ENCODE measurements at places on chromosomes 16 and 17.
A peak's percentile ranks its signal among the peaks of the same experiment; 100 is the strongest.

DNA sequence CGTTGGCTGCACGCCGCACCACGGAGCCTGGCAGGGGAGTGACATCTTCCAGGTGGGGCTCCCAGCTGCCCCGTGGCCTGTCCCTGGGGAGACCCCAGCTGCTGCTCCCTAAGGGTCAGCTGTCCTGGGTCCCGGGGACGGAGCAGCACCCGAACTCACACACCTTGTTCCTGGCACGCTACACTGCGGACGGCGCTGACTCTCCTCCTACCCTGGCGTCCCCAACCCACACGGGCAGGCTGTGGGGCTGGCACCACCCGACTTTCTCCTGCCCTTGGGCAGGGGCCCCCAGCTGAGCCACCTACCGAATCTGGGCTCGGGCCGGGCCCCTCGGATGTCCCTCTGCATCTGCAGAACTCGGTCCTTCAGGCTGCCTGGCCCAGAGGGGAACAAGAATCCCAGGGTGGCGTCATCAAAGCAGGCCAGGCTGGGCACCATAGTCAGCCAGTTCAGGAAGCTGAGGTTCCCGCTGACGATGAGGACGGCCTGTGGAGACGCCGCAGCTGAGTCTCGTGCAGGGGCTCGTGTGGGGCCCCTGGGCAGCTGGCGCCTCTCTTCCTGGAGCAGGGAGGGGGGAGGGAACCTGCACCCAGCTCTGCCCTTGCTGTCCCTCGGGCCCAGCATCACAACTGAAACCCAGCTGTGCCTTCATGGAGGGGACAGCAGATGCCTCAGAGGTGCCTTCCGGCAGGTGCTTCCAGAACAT is 70.5 kb upstream of the GNG13 start:
- no peak for DNase-seq

GRCh38 chr16:84552135-84552534 is 47.7 kb upstream of the MEAK7 start:
- DNase-seq: no peak

DNA sequence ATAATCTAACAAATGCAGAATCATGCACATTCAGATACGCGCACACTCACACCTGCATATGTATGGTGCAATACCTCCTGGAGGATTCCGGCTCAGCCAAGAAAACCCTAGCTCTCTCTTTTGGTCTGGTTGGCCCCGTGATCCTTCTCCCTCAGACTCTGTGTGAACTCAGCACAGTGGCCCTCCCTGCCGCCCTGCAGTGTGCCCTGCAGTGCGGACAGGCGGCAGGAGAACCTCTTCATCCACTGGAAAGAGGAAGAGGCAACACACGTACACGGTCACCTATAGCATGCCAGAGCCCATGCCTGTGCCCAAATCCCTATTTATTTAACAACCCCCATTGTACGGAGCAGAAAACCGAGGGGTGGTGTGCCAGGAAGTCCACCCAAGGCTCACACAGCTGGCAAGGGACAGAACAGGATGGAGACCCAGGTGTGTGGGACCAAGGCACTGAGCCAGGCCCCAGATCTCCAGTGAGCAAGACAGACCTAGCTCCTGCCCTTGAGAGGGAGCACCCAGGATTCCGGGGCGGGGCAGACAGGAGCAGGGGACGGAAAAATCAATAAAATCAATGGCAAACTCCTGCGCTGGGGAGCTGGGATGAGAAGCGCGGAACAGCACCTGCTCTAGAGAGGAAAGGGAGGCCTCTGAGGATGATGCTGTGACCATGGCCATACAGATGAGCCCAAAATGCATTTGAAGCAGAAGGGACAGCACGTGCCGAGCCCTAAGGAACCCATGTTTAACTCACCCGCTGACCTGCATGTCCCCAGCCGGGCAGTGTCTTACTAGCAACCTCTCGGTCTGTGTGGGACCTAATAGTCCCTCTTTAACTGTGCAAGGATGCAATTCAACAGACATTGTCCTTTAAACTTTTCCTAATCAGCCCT is 54.7 kb upstream of the CIBAR2 start:
- no peak for DNase-seq

DNA sequence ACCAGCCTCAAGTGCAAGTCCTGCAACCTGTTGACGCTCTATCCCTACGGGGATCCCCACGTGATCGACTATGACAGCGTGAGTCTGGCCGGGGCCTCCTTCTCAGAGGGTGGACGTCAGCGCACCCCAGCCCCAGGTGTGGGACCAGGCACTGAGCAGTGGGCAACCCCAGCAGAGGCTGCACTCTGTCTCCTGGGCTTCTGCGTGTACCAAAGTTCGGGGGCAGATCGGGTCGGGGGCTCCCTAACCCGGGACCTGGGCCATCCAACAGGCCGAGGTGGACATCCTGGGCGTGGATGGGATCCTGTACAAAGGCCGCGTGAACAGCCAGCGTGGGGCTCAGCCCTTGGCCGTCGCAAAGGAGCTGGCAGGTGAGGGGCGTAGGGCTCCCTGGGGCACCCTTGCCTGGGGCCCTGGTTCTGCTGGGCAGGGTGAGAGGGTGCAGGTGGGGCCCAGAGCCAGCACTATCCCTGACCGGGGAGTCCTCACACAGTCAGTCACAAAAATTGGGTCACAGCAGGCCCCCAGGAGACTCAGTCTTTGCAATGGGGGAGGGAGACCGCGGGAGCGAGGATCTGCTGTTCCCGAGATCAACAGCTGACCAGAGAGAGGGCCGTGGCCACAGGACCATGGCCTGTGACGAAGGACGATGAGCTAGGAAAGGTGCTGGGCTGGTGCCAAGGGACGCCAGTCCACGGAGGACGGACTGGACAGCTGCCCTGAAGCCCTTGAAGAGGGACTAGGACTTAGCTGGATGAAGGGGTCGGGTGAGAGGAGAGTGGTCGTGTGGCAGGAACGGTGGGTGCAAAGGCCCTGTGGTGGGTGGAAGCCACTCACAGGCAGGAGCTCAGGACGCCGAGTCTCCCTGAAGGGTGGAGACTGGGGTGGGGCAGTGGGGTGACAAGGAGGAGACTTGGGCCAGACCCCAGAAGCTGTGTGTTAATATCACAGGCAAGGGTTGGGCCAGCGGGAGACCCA is 20.0 kb downstream of the UBALD1 start:
- no peak for DNase-seq

- DNase-seq: no peak
These were observed 475.0 kb downstream of the HS3ST3B1 start for GRCh38 chr17:14775731-14776492.

- DNase-seq: peak; percentile 52
These were observed 108.0 kb downstream of the SKAP1 start for GRCh38 chr17:48322060-48322459.

- DNase-seq: no peak
These were observed at the start of gene IL21R for GRCh38 chr16:27401768-27402568. TSS of gene IL21R (plus strand) at chr16:27402174. CDS start at chr16:27430072, 27,898 bp downstream.

GRCh38 chr17:7651665-7652387 is 1.1 kb downstream of the ATP1B2 start:
- DNase-seq: no peak

- no peak for DNase-seq
These were observed 196.8 kb downstream of the CNTNAP4 start for GRCh38 chr16:76474048-76474447.

DNA sequence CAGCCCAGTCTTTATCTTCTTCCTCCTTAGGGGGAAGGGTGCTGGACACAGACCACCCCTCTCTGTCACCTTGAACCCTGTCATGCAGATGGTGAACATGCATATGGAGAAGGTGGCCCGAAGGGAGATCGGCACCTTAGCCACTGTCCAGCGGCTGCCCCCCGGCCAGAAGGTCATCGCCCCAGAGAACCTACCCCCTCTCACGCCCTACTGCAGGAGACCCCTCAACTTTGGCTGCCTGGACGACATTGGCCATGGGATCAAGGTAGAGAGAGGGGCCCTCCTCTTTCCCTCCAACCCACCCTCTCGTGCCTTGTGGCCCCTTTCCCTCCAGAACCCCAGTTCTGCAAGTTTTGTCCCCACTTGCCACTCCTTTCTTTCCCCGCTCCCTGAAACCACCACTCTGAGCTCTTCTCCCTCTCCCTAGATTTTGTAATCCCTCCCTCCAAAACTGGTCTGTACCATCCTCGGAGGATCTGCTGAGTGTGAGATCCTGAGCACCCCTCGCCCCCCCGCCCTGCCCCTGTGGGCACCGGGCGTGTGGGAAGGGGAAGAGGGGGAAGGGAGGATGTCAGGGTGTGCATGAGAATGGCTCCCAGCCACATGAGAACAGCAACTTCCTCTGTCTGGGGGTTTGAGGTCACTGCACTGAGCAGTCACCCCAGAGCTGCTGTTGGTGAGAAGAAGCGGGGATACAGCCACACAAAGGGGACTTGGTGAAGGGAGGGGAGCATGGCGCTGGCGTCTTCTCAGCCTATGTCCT is 7.3 kb downstream of the ABI3 start:
- DNase-seq: no peak

DNA sequence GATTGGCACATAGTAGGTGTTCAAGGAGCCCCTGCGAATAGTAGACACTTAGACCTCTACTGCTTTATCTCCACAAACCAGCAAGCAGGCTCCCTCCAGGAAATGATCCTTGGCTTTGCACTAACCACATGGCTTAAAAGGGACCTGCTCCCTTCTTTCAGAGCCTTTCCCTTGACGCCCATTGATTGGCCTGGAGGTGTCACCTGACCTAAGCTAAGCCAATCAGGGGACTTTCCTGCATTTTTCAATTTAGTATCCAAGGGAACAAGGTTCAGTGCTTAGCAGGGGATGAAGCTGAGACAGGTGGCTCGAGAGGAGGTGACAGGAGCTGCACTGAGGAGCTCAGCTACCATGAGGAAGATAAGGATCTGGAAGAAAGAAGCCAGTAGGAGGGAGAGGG is 52.8 kb downstream of the CLEC19A start:
- DNase-seq: no peak

GRCh38 chr16:85210423-85211169 is 98.3 kb upstream of the CIBAR2 start:
- peak; percentile 32 for DNase-seq

GRCh38 chr17:50198026-50198669 is 3.3 kb downstream of the COL1A1 start:
- DNase-seq: peak; percentile 91

- DNase-seq: no peak
These were observed 47.4 kb upstream of the WSB1 start for GRCh38 chr17:27246537-27246936.
